HT1080 (cell line): ENCODE measurements at places on chromosomes 3 and 15.

DNA sequence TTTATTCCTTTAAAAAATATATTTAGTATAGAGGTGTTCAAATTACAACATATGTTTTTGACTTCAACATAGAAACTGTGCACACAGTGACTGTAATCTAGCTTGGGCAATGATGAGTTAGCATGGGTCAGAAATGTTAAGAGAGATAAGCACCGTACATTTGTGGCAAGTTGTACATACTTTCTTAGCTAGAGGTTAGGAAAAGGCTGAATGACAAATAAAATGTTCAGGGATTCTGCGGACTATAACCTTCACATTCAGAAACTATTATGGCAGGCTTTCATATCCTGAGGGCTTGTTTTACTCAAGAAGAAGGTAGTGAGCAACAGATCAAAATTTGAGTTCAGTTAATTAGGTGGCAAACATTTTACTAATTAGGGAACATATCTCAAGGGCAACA lies 379.7 kb upstream of the EPHA6 start:
- no peak for DNase-seq

DNA sequence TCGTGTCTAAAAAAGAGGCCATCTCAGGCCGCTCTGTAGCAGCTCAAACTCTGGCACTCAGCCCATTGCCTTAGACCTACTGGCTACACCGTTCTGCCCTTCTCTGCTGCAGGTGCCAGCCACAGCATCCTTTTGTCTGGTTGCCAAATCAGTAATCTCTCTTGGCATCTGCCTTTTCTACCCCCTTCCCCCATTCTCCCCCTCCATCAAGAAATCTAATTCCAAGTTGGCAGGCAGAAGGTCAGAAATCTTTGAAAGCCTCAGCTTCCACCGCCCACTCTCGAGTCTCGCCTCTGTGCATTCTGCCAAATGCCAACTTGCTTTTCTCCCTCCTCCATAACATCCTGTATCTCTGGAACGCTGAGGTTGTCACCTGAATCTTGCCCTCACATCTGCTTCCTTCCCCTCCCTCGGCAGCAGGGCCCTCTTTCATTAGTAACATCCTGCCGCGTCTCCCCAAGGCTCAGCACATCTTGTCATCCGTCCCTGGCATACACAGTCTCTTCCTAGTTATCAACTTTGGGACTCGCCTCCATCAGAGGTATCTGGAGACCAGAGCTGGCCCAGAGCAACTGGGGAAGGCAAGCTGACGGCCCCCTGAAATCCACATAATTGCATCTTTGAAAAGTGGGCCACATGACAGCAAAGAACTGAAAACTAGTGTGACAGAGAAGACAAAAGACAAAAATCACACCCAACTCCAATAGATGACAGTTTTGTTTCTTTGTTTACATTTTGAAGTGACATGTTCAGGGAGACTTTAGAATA lies 312.0 kb upstream of the CCDC54 start:
- DNase-seq: no peak

- no peak for DNase-seq
Measured at GRCh38 chr15:101534376-101534970, 45.0 kb upstream of the PCSK6 start.

GRCh38 chr3:109648027-109648426 lies 310.7 kb upstream of the DPPA4 start:
- DNase-seq: no peak

DNA sequence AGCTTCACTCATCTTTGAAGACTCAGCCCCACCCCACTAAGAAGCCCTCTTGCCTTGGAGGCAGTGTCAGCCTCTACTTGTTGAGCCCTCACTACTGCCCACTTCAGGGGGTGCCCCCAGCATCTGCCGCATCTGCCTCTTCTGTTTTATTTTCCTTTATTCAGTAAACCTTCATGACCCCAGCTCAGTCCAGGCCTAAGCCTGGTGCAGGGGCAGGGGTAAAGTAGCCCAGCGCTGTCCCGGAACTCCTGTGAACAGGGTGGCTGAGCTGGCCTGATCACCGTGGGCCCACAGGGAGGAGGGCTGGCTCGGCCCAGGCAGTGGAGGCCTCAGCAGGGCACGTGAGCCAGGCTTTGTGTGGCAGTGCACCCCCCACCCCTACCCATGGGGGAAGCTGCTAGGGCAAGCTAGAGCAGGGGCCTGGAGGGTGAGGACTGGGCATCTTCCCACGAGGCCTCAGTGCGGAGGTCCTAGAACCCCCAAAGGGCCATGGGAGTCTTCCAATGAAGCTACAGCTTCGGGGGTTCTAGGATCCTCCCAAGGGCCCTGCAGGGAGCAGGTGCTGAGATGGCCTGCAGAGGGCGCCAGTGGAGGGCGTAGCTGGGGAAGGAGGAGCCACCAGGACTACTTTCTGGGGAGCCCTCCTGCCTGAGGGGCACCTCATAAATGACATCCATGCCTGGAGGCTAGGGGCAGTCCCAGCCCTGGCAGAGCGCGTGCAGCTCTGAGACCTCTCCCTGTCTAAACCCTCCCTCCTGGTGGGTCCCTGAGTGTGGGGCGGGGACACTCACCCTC lies 36.0 kb downstream of the TSPAN3 start:
- DNase-seq: no peak

- no peak for DNase-seq
Measured at GRCh38 chr15:52414936-52415335, 113.7 kb downstream of the MYO5A start.

GRCh38 chr15:76343313-76343996 lies 6.9 kb downstream of the ISL2 start:
- DNase-seq: no peak

GRCh38 chr3:29392625-29393388 lies 111.9 kb downstream of the RBMS3 start:
- DNase-seq: no peak

GRCh38 chr3:170766823-170767575 lies 103.0 kb downstream of the RPL22L1 start:
- no peak for DNase-seq

GRCh38 chr3:187944390-187945179 lies 199.3 kb upstream of the BCL6 start:
- DNase-seq: no peak

DNA sequence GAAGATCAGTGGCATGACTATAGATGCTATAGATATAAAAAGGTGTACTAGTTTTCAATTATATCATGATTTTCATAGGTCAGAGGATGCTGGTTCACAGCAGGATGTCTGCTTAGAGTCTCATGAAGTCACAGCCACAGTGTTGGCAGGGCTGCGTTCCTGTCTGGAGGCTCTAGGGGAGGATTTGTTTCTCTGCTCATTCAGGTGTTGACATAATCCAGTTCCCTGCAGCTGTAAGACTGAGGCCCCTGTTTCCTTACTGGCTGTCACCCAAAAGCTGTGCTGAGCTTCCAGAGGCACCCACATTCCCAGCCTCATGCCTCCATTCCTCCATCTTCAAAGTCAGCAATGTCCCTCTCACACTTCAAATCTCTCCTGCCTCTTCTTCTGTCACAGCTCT lies 170.7 kb downstream of the OCA2 start:
- no peak for DNase-seq

DNA sequence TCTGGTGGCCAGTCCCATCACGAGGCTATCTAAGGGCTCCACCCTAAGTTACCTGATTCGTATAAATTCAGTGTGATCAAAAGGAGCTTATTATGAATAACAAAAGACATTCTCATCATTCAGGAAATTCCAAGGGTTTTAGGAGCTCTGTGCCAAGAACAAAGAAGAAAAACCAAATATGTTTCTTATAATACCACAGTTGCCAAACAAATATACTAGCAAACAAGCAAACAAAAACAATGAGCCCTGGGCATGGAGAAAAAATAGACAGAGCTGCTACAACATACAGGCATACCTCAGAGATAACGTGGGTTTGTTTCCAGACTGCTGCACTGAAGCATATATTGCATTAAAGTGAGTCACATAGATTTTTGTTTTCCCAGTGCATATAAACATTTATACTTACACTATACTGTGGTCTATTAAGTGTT lies 20.2 kb upstream of the CFAP161 start:
- no peak for DNase-seq

DNA sequence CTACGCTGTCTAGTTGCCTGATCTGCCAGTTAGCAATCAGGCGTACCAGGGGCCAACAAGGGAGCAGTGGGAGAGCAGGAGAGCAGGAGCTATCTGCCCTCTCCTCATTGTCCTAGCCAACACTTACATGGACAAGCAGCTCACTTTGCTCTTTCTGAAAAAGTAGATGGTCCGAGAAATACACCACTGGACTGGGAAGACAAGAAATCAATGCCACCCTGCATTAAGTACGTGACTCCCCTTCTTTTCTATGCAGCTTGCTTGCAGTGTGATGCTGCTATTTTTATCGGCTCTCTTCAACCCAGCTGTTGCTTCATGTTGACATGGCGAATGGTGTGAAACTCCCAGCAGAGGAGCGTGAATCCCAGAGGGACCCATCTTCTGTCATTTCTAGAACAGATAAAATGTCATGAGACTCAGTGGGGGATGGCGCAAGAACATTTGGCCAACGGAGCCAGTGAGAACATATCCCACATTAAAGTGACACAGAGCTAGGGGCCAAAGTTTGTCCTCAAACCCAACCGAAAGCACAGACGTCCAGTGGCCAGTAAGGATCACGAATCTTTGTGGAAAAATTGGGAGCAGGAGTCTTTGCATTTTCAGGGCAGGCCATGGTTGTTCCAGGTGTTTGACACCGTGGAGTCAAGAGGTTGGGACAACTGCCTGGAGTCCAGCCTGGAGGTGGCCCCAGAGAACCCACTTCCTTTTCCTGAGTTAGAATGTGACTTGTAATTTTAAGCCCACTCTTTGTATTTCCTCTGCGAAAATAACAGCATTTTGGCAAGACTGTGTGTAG lies 53.7 kb upstream of the MEF2A start:
- no peak for DNase-seq

DNA sequence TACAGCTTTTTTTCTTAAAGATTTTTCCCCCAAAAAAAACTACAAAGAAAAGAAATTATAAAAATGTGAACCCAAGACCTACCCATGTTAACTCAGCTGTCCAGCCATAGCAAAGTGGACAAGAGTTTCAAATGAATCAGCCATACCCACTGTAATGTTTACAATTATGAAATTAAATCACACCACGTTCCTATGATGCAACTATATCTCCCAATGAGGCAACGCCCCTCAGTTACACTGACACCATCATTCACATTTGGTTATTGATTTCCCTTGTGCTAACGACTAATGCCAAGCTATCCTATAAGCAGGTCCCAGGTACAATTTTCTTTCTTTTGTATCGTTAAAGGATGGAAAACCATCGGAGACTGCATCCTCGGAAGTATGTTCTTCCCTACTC lies 115.1 kb upstream of the ICE2 start:
- no peak for DNase-seq

- DNase-seq: peak; percentile 35
Measured at GRCh38 chr15:39125904-39126303, 455.0 kb upstream of the THBS1 start.

DNA sequence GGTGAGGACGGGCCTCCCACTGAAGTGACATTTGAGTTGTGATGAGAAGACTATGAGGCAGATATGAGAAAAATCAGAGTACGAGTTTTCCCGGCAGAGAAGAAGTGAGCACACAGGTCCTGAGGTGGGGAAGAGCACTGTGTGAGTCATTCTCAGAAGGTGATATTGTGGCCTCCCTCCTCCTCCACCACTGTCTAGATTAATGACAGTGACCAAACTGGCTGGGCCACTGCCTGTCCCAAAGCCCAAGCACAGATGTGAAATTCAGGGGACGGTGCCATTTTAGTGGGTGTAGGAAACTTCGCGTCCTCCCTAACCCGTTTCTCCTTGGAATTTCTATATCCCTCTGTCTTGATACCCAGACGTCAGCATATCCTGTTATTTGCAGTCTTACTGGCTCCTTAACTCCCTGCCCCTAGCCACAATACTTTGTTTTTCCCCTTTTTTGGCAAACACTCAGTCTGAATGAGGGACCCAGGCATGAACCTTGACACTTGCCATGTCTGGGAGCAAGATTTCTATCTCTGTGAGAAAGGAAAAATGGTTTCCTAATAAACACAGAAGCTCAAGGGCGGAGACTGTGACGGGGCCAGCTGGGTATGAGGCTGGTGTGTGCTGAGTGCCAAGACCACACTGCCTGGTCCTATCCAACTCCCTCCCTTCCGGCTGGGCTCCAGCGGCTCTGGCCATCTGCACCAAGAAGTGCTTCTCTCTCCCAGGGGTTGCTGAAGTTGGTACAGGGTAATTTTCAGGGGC lies 15.2 kb downstream of the PRICKLE2 start:
- peak; percentile 47 for DNase-seq

GRCh38 chr3:75294124-75294523 lies 370.0 kb upstream of the FRG2C start:
- DNase-seq: peak; percentile 42

GRCh38 chr15:74167891-74168331 lies 5.6 kb upstream of the ISLR start:
- no peak for DNase-seq

DNA sequence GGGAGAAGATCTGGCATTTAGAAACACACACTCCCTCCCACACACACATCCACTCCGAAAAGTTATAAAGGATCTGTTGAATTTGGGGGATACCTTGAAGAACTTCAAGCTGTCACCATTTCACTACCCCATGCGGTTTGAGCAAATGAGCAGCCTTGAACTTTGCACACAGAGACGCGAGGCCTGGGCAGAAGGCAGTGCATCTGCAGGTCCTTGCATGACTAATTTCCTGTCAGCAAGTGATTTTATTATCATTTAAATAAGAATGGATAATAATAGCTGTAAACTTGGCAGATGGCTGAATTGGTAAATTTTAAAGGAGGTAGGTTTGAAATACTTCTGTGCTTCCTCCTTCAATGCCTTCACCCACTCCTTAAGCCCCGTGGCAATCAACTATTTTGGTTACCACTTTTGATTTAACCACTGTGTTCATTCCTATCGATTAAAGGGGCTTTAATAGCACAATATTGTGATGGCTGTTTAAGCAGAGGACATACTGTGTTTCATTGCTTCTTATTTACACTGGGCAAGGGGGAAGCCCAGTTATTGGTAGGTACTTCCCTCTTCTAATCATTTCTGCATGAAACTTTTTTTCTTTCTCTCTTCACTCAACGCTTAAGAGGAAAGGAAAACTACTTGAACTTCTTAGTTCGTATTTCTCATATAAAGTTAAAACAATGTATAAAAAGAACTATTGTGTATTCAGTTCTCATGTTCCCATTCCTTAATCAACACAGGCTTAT lies 108.1 kb downstream of the ROBO2 start:
- peak; percentile 11 for DNase-seq

DNA sequence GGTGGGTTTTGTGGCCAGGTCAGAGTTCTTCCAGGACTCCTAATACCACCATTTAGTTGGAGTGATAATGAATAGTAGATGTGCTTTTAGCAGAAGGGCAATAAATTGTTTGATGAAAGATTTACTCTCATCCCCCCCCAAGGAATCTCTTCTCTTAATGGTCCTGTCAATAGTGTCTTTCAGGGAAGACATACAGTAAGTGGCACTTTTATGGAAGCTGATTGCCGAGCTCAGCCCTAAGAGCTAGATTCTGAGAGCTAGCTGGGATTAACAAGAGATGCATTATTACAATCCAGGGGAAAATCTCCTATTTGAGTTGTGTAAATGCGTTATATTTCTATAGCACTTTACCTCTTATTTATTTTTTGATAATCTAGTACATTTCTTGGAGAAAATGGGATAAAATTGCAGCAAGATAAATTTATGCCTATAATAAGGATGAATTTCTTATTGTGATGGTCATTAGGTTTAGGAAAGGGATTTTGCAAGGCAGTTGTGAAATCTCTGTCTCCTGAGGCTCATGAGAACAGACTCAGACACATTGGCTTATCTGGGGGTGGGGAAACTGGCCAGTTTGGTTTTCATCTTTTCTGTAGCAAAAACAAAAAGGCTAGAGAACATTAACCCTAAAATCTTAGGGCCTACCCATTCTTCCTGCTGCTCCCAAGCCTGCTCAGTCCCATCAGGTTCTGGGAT lies 41.6 kb upstream of the CLSTN2 start:
- DNase-seq: no peak

- peak; percentile 87 for DNase-seq
Measured at GRCh38 chr3:105806359-105806758, 62.5 kb downstream of the CBLB start.
